Activated CD4-positive, alpha-beta T cell treated with anti-CD3 and anti-CD28 coated beads, Interleukin-2, amount 10 ng/mL, durations not matched to agents 7 days and 5 days (primary cell): ENCODE measurements at places on chromosomes 11 and 22. TPM values are rescaled to one million over a fixed set of nuclear protein-coding genes. Genes with fewer than 3 reads are reported as not detected.

DNA sequence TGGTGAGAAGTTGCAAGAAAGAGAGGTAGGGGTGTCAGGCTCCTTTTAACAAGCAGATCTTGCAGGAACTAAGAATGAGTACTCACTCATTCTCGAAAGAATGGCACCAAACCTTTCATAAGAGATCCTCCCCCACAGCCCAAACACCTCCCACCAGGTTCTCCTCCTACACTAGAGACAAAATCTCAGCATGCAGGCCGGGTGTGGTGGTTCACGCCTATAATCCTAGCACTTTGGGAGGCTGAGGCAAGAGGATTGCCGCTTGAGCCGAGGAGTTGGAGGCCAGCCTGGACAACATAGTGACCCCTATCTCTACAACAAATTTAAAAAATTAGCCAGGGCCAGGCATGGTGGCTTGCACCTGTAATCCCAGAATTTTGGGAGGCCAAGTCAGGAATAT, 11.1 kb downstream of the GRAMD1B start:
- no peak for DNase-seq
- no peak overlapping the region for H3K4me3 ChIP-seq
- H3K27me3 ChIP-seq, result no peaks in the 10 kb centered on the region
- peaks cover 61% of the 10 kb centered on the region for H3K36me3 ChIP-seq
- peak overlapping the region; percentile 21 for H3K27ac ChIP-seq
- H3K4me1 ChIP-seq, result peaks cover 84% of the 10 kb centered on the region

DNA sequence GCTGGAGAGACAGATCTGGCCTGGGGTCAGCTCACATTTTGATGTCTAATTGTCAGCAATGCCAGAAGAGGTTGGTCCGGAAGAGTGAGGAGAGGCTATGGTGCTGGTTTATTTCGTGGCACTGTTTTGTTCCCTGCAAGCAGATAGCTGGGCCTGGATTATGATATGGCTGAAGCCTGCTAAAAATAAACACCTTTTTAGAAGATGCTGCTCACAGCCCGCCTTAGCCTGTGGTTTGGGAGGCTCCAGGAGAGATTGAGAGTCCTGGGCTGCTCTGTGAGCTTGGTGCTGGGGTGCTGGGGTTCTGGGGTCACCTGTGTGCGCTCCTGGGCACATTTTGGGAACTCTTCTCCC, 29.6 kb upstream of the ALX4 start:
- H3K27me3 ChIP-seq, result peaks cover 38% of the 10 kb centered on the region
- H3K36me3 ChIP-seq, result no peaks in the 10 kb centered on the region
- no peak for DNase-seq
- H3K4me3 ChIP-seq, result no peak overlapping the region
- H3K4me1 ChIP-seq, result no peaks in the 10 kb centered on the region

- DNase-seq, result no peak
- no peaks in the 10 kb centered on the region for H3K27me3 ChIP-seq
- H3K27ac ChIP-seq, result no peak overlapping the region
- no peaks in the 10 kb centered on the region for H3K4me1 ChIP-seq
These were observed 25.1 kb downstream of the SBF2 start for GRCh38 chr11:10268746-10269488.

- H3K4me1 ChIP-seq, result peaks cover 17% of the 10 kb centered on the region
- no peak overlapping the region for H3K27ac ChIP-seq
- no peak overlapping the region for H3K4me3 ChIP-seq
- H3K27me3 ChIP-seq, result peaks cover 35% of the 10 kb centered on the region
- no peaks in the 10 kb centered on the region for H3K36me3 ChIP-seq
- no peak for DNase-seq
These were observed 7.2 kb downstream of the DKK3 start for GRCh38 chr11:12001186-12001585.

DNA sequence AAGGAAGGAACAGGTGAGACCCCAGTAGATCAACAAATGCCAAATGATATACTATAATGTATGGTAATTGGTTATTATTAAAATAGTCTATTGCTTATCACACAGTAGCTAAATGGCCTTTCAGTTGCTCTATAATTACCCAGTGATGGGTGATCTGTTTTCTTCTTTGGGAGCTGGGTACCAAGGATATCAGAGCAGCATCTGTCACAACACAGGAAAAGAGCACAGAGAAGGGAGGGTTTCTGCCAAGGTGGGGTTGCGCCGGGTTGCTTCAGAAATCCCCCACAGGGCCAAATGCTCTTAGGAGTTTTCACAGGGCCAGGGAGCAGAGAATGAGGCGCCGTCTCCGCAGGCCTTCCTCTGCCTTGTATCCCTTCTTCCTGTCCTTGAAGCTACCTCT, 469.4 kb downstream of the INSC start:
- H3K27ac ChIP-seq, result no peak overlapping the region
- no peaks in the 10 kb centered on the region for H3K36me3 ChIP-seq
- H3K4me3 ChIP-seq, result no peak overlapping the region
- no peak for DNase-seq

- H3K4me3 ChIP-seq, result no peak overlapping the region
- peaks cover 5% of the 10 kb centered on the region for H3K36me3 ChIP-seq
- no peak overlapping the region for H3K27ac ChIP-seq
- H3K27me3 ChIP-seq, result peaks cover 2% of the 10 kb centered on the region
- H3K4me1 ChIP-seq, result peaks cover 8% of the 10 kb centered on the region
These were observed 97.6 kb downstream of the SLC1A2 start for GRCh38 chr11:35321532-35322317.

DNA sequence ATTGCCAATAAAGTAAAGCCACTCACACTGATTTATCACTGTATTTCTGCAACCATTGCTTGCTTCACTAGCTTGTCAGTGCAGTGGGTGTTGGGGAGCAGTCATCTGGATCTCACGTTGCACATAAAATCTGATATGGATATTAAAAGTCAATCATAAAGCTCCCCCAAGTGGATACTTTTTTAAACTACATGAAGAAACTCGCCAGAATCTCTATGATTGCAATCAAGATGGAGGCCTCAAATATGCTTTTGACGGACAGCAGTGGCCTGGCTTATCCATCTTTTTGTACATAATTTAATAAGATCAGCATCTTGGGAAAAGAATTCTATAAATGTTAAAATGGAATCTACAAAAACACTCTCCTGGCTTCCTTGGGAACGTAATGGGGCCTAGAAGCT, 137.7 kb downstream of the WT1 start:
- H3K4me1 ChIP-seq, result peaks cover 9% of the 10 kb centered on the region
- no peak overlapping the region for H3K4me3 ChIP-seq
- H3K36me3 ChIP-seq, result no peaks in the 10 kb centered on the region
- no peaks in the 10 kb centered on the region for H3K27me3 ChIP-seq
- no peak for DNase-seq
- H3K27ac ChIP-seq, result no peak overlapping the region

DNA sequence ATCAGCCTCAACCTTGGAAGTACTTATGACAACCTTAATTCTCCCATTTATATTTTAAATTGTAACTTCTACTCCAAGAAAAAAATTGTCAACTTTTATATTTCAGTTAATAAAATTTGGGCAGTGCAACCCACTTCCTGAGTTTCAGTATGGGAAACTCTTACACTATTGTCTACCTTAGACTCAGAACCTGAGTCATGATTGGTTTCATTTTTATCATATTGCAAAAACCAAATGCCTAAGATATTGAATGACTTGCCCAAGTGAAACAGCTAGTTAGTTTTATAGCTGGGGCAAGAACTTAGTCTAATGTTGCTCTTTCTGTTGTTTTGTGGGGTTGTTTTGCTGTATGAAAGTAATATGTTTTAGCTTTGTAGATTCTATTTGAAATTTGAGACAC, 334.0 kb upstream of the ARHGAP42 start:
- H3K36me3 ChIP-seq, result no peaks in the 10 kb centered on the region
- no peak overlapping the region for H3K27ac ChIP-seq
- H3K4me3 ChIP-seq, result no peak overlapping the region
- H3K4me1 ChIP-seq, result no peaks in the 10 kb centered on the region
- no peaks in the 10 kb centered on the region for H3K27me3 ChIP-seq
- DNase-seq, result no peak

DNA sequence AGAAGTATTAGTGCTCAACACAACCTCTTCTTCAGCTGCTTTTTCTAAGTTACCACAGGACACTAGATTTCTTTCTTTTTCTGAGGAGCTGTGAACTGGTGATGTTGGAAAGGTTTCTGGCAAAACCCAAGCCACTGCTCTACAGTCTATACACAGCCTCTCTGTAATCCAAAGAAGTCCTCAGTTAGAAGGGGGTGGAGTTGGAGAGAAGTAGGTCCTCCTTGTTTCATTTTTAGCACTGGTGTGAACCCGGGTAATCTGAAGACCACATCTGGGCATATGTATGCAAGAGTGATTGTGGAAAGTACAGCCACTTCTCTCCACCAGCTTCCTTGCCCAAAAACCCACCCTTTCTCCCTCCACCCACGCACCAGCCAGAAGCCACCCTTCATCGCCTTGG, 1168.1 kb downstream of the LRRC4C start:
- H3K4me1 ChIP-seq, result peaks cover 7% of the 10 kb centered on the region
- no peaks in the 10 kb centered on the region for H3K36me3 ChIP-seq
- DNase-seq, result no peak
- H3K27me3 ChIP-seq, result peaks cover 22% of the 10 kb centered on the region
- H3K27ac ChIP-seq, result no peak overlapping the region

GRCh38 chr11:126352934-126353801, 2.3 kb upstream of the ST3GAL4 start:
- no peaks in the 10 kb centered on the region for H3K27me3 ChIP-seq
- H3K27ac ChIP-seq, result peak overlapping the region; percentile 63
- H3K36me3 ChIP-seq, result peaks cover 17% of the 10 kb centered on the region
- DNase-seq, result no peak
- peak overlapping the region; percentile 59 for H3K4me3 ChIP-seq
- H3K4me1 ChIP-seq, result peaks cover 51% of the 10 kb centered on the region

- no peak for DNase-seq
- no peak overlapping the region for H3K4me3 ChIP-seq
- H3K4me1 ChIP-seq, result no peaks in the 10 kb centered on the region
- H3K27ac ChIP-seq, result no peak overlapping the region
- no peaks in the 10 kb centered on the region for H3K36me3 ChIP-seq
These were observed 29.8 kb downstream of the ADAMTS15 start for GRCh38 chr11:130478204-130478701.

The C11orf91 gene
- total RNA-seq, result 0.27 TPM

The CDHR5 gene
- not detected for total RNA-seq

The OR56A1 gene
- total RNA-seq, result not detected

The SHISAL1 gene
- total RNA-seq, result not detected
